ENCODE measurements at places on chromosomes 12 and 14.

DNA sequence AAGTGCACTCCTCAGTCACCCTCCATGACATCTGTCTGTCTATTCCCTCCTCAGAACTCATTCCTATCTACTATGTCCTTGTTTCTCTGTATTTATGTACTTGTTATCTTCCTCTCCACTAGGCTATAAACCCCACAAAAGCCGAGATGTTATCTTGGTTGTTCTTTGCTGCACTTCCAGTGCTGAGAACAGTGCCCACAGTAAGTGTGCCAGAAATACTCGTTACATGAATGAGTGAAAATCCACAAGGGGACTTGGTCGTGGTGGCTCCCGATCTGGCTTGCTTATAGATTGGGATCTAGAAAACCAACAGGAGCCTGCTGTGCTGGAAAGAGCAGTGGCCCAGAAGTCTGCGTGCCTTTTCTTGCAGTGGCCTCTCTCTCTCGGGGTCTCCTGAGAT is 111.9 kb upstream of the PRMT8 start:
- no peak for DNase-seq

GRCh38 chr12:76028571-76029277 is 2.9 kb downstream of the PHLDA1 start:
- DNase-seq: no peak

DNA sequence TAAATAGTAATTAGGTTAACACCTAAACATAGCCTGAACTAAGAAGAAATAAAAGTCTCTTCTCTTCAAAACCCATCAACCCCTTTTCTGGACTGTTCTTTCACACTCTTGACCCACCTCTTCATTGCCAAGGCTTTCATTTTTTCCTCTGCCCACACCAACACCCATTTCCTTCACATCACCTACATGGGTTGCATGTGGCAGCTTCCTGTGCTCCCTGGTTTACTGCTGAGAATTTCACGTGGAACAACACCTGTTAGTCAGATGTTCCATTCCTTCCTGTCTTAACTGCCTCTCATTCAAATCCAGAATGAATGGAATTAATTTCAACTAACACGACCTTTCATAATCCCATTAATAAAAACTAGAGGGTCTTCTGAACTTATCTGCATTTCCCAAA is 157.3 kb downstream of the BCAT1 start:
- DNase-seq: no peak

DNA sequence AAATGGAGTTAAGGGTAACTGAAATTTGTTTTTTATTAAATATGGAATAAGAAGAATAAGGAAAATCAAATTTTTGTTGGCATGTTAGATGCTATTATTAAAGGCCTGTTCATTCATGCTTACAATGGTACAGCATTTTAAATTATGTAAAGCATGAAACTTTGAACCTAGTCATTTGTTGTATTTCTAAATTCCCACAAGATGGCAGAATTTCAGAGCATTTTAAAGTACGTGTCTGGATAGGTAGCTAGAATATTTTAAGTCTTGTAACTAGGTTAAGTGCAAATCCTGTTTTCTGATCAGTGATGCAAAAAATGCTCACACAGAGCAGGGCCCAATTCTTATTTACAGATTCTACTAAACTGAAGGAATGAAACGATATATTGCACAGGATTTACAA is 585.6 kb upstream of the MIS18BP1 start:
- DNase-seq: no peak

DNA sequence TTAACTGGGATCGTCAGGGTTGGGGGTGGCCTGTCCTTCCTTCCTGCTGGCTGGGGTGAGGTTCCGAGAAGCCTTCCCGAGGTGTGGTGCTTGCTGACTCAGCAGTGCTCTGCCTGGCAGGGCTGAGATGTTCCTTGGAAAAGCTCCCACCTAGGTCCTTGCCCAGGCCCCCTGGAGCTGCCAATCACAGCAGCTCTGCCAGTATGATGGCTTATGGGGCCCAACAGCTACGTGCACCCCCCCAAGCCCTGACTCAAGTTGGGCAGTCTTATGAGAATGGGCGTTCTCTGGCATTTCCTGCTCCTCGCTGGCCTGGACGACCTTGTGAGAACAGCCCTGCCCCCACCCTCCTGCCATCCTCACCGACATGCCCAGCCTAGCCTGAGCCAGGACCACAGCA is 292.2 kb upstream of the CRY1 start:
- DNase-seq: no peak

DNA sequence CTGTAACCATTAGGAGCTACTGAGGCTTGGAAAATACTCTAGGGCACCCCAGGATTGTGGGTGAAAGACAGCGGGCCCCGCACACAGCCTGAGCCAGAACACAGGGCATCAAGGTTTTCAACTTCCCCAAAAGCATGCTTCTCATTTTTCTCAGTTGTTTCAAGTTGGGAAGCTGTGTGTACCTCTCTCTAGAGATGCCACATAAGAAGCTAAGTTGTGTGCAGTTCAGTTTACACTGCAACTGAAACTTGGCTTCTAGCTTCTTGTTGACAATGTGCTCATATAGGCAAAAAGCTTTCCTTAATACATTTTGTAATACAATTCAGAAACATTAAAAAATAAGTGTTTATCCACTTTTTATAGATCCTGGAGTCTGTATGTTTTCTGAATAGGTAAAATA is 88.1 kb upstream of the PTPRR start:
- DNase-seq: no peak

- DNase-seq: no peak
Observed at GRCh38 chr12:32201096-32201495, 94.4 kb downstream of the BICD1 start.

- no peak for DNase-seq
Observed at GRCh38 chr12:123794027-123794426, 31.9 kb downstream of the DNAH10 start.

DNA sequence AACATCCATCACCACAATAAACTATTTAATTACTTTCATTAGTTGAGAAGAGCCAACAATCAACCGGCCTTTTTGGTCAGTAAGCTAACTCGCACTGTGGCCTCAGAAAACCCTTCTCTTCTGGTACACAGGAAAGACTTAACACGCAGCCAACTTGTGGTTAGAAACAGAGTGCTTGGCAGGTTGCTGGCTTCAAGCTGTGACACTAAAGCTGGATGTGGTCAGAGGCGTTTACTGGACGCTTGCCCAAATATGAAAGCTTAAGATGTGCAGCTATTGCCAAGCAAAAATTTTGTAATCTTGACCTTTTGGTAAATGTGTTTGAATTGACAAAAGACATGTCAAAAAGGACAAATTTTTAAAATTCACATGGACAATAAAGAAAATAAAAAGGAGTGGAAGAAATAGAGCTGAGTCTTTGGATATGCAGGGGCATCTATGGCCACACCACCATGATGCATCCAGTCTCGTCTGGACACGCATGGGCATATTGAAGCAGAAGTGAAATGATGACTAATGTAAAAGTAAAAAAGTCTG is 2.6 kb upstream of the KLRK1 start:
- DNase-seq: peak; percentile 69

DNA sequence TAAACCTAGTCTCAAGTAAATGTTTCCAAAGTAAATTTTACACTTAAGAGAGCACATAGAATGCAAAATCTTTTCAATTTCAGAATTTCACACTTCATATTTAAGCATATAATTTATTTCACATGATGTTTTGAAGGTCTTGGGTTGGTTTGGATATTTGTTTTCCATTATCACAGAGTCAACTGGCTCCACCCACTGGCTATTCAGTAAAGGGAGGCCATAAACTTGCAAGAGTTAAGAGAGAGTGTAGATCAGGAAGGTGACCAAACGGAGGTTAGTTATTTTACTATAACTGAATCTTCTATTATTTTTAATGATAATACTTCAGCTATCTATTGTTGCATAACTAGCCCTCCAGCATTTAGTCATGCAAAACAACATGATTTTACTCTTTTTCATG is 6.2 kb upstream of the CPNE8 start:
- no peak for DNase-seq

- DNase-seq: no peak
Observed at GRCh38 chr12:3661028-3661427, 91.9 kb downstream of the CRACR2A start.

GRCh38 chr12:115433014-115433634 is 749.1 kb upstream of the TBX3 start:
- DNase-seq: no peak

DNA sequence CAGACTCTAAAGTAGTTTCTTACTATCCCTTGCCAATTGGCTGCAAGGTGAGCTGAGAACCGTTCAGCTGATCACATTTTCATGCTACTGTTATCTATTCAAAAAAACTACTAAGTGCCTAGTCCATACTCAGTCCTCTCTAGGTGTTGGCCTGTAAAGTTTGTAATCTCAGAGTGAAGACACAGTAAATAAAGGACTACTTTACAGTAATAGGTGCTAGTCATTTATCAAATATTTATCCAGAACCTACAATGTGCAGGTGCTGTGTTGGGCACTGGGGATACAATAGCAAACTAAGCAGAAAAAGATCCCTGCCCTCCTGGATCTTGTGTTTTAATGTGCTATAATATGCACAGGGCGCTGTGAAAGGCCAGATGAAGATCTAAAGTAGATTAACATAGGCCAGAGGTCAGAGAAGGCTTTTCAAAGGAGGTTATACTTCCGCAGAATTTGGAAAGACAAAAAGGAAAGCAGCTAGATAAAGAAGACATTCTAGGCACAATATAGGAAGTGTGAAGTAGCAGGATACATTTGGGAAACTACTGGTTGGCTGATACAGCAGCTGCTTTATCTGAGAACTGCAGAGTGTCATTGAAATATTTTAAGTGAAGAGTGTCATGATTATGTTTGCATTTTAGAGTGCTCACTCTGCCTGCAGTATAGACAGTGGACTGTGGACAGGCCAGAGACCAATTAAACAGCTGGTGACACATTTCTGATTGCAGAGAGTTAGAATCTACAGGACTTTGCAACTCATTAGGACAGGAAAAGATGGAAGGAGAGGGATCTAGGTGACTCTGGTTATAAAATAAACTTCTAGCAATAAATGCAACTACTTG is 8.0 kb upstream of the ACTR10 start:
- DNase-seq: no peak

GRCh38 chr12:84691266-84691665 is 221.3 kb downstream of the SLC6A15 start:
- DNase-seq: no peak

GRCh38 chr14:22540293-22540692 is 48.7 kb downstream of the DAD1 start:
- DNase-seq: no peak

- no peak for DNase-seq
Observed at GRCh38 chr12:24023081-24023480, 73.6 kb upstream of the SOX5 start.

DNA sequence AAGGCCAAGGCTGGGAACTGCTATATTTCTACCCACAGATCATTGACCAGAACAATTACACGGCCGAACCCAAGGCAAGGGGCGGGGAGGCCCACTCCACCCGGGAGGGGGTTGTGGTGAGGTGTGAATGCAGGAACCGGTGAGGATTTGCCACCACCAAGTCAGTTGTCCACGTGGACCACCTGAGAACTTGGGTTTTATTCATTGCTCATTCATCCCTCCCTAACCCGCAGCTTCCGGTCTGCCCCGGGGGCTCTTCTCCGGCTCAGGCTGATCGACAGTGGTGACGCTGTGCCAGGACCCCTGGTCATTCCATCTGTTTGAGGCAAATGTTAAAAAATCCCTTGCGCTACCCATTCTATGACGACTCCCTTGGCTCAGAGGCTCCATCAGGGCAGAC is 127.7 kb upstream of the RTL1 start:
- peak; percentile 28 for DNase-seq

DNA sequence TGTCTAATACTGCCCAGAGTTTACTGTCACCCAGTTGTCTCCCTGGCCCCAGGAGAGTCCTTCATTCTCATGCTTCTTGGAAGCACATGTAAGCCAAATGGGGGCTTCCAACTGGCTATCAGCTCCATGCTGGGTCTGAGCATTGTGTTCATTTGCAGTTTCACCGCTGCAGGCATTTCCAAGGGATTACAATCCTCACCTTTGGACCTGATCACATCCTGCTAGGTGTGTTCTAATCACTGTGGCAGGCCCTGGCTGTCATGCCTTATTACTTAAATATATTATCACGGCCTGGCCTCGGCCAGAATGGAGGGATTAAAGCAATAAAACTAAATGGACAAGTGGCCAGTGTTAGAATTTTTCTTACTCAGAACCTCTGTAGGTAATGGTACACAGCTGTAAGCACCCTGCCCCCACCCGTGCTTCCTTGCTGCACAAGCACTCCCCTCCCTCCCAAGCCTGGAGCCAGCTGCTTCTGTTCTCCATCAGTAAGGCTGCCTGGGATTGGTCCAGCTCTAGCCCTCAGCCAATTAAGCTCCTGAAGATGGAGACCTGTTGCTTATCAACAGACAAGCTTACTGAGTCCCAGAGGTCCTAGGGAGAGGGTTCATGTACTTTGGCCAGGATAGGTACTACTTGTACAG is 175.9 kb upstream of the RBM19 start:
- no peak for DNase-seq

- peak; percentile 82 for DNase-seq
Observed at GRCh38 chr12:57726151-57726883, 12.2 kb downstream of the AGAP2 start.

GRCh38 chr12:56236985-56237384 is 7.1 kb downstream of the SLC39A5 start:
- no peak for DNase-seq

DNA sequence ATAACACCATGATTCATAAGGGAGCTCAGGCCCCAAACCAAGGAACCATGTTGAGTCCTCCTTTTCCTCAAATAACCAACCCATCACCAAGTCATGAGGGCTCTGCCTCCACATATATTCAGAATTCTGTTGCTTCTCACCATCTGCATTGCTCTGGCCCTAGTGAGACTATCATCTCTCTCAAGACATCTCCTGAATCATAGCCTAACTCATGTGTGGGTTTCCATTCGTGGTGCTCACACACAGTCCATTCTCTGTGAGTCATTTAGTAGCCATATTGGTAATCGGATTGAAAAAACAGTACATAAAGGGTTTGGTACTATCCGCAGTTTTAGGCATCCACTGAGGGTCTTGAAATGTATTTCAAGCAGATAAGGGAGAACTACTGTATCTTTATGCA is 5.1 kb upstream of the SLC38A2 start:
- no peak for DNase-seq

DNA sequence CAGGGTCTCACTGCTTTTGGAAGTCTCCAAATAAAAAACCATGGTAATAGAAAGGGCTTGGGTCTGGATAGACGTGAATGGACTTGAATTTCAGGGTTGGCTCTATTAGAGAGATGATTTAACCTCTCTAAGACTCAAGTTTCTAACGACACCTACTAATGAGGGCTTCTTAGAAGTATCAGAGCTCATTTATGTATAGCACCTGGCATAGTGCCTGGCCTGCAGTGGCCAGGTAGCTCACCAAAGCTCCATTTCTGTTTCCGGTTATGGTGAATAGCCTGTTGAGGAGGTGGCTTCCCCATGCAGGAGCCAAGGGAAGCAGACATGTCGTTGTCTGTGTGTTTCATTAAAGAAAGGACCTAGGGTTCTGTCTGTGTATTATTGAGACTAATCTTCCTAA is 108.6 kb downstream of the ETV6 start:
- DNase-seq: no peak

- no peak for DNase-seq
Observed at GRCh38 chr14:60945984-60946383, 34.9 kb downstream of the TRMT5 start.

- DNase-seq: no peak
Observed at GRCh38 chr12:1622406-1622805, 6.6 kb upstream of the WNT5B start.

- peak; percentile 75 for DNase-seq
Observed at GRCh38 chr12:55743406-55744339, 751 bp downstream of the GDF11 start.

All from sciatic nerve (tissue), 2 donors.